ENCODE measurements at places on chromosomes 1 and 21.

GRCh38 chr1:195376190-195376589 lies 1232.0 kb downstream of the KCNT2 start:
- DNase-seq = no peak

DNA sequence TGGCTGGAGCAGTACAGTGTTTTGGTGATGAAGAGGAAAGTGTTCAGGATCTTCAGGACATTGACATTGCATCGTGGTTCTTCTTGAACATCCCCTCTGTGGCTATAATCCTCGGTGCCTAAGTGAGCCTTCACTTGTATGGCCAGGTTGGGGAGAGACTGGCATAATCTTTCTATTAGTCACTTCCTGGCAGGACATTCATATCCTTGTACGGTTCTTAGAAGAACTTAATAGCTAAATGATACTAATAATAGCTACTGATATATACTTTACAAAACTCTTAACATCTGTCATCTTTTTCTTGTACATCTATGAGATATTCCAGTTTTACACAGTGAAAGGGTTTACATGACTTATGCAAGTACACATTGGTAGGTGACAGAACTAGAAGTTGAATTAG lies 35.8 kb downstream of the CELF3 start:
- DNase-seq = no peak

DNA sequence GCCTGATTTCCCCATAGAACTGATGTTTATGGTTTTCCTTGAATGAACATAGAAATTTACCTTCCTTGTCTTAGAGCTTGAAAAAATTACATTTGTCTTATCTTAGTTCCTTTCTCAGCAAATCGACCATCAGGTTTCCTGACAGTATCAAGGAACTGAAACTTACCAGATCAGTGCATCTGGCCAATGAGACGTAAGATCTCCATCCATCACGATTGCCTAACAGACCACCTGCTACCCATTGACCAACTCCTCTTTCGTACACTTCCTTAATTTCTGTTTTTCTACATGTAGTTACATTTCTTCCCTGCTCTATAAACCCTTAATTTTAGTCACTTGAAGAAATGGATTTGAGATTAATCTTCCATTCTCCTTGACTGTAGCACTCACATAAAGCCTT lies 57.4 kb upstream of the TMPRSS15 start:
- DNase-seq = no peak

DNA sequence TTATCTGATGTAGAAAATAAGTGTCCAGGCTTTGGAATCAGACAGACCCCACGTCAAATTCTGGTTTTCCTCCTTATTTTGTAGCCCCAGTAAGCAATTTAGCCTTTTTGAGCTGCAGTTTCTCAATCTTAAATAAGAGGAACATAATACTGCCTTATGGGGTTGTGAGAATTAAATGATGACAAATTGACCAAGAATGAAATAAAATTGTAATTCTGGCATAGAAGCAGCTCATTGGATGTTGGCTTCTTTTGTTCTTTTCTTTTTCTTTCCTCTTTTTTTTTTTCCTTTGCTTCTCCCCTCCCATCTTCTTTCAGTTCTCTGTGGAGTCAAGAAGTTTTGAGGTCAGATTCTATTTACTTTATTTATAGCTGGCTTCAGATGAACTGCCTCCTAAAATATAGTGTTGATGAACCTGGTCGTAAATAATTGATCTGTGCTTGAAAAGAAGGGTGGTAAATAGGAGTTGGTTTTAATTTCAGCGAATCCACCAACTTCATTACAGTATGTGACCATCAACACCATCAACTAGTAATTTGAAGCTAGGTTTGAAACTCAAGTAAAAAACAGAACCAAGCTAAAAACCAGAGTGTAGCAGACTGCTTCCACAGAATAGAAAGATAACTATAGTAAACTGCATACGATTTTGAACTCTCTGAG lies 81.1 kb downstream of the CACHD1 start:
- no peak for DNase-seq

DNA sequence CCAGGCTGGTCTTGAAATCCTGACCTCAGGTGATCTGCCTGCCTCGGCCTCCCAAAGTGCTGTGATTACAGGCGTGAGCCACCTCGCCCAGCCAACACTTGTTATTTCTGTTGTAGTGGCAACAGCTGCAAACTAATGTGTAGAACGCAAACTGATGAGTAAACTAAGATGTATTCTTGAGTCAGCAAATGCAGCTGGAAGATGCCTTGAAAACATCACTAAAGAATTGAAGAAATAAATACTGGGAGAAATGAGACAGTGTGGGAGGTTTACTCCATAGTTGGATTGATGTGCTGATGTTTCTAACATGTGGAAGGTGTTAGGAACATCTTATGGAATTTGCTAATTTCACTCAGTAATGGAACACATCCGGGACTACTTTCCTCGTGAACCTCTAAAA lies 61.3 kb upstream of the KCNE2 start:
- no peak for DNase-seq

DNA sequence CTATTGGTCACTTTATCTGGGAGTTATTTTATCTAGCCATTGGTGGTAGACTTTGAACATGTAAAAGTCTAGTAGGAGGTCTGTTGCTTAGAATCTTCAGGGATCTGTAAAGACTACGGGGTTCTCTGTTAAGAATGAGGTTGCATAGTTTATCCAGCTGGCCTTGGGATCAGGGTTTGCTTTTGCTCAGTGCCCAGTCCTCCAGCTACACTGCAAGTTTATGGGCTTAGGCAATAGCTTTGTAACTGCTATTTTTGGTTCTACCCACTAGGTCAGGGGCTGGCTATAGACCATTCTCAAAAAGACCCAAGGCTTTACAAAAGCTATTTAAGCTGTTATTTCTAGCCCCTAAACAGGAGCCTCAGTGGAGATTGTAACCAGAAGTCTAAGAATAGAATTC lies 9.8 kb downstream of the SH3GLB1 start:
- DNase-seq = no peak

GRCh38 chr1:170424346-170424745 lies 107.6 kb upstream of the GORAB start:
- DNase-seq = no peak

DNA sequence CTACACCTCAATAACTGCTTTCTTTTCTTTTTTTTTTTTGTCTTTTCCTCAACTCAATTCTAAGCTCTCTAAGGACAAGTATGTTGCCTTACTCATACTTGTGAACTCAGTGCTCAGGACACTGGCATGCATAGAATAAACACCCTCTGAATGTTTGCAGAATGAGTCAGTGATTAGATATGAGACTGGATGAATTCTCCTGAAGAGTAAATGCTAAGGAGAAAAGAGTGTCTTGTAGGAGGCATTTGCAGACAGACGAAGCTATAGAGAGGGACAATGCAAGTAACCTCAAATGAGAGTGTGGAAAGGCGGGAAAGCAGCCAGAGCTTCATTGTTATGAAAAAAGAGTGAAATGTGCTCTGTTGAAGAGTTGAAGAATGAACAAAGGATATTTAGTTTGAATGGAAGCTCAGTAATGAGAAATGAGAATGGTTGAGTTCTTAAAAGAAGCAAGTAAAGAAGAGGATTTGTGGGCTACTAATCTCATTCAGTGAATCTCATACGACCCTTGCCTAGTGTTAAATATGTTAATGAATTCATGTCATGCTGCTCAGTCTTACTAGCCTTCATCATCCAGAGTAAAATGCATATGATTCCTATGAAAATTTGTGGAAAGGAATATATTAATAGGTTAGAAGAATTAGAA lies 166.1 kb upstream of the DPYD start:
- DNase-seq = no peak

DNA sequence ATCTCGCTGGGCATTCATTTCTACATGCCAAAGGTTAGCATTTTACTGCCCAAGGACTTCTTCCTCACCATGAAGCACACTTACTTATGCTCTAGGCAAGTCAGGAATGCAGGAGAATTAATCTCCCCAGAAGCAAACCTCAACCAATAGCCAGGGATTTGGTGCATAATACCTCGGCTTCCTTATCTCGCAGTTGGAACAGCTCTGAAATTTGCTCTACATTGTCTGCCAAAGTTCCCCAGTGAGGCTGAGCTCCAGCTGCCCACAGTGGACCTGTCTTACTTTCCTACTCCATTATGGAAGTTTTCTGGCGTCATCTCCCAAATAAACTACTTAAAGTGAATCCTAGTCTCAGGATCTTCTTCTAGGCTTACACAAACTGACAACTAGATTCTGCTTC lies 57.6 kb upstream of the PPM1J start:
- DNase-seq = no peak

GRCh38 chr1:232271991-232272589 lies 357.8 kb downstream of the SIPA1L2 start:
- DNase-seq = no peak

DNA sequence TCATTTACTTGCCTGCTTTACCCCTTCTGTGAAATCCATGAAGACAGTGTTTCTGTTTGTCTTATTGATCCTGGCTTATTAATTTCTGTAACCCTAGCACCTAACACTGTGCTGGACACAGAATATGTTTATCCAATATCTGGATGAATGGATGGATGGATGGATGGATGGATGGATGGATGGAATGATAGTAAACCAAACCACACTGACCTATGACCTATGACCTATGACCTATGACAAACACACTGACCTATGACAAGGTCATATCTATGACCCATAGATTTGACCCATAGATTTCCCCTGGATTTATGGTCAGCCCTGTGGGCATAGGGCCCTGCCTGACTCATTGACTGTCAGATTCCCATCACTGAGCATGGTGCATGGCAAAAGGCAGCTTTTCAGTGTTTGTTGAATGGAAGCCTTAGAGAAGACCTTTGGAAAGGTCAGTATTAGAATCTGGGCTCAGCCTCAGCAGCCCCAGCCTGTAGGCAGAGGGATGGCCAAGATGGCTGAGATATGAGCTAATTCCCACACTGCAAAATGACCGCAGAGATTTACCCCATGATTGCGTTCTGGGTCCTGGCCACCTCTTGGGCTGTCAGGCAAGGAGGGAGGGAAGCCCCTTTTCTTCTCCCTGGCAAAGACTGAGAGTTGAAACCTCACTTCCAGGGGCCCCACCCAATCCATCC lies 24.6 kb downstream of the IGSF21 start:
- DNase-seq = no peak

DNA sequence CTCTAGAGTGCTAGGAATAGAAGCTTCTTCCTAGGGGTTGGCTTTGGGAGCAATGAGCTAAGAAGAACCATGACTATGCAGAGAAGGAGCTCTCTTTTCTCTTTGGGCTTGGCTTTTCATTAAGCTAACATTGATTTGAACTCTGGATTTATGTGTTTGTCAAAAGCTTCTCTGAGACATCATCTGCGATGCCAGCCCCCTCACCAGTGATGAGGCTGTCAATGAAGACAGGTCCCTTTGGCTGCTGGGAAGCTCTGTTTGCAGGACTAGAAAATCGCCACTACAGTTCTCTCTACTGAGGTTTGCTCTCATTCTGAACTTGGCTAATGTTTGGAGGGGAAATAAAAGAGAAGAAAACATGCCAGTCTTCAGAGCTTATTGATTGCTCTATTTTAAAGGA lies 185.0 kb downstream of the PCP4 start:
- DNase-seq = no peak
